ENCODE measurements at places on chromosomes 2 and 18.

- no peak for DNase-seq
Measured at GRCh38 chr18:63004466-63005089, 289.2 kb downstream of the PHLPP1 start.

DNA sequence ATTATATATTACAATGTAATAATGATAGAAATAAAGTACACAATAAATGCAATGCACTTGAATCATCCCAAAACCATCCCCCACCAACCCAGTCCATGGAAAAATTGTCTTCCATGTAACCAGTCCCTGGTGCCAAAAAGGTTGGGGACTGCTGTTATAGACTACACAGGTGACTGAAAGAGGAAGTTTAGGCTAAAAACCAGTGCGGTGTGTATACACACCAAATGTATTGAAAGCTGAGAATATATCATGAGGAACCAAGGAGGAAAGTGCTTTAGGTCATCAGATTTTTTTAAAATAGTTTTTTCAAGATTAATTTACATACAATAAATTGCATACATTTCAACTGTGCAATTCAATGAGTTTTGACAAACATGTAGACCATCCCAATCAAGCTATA, 20.5 kb upstream of the C1D start:
- DNase-seq = no peak

- no peak for DNase-seq
Measured at GRCh38 chr18:12432196-12432595, 24.5 kb downstream of the PRELID3A start.

DNA sequence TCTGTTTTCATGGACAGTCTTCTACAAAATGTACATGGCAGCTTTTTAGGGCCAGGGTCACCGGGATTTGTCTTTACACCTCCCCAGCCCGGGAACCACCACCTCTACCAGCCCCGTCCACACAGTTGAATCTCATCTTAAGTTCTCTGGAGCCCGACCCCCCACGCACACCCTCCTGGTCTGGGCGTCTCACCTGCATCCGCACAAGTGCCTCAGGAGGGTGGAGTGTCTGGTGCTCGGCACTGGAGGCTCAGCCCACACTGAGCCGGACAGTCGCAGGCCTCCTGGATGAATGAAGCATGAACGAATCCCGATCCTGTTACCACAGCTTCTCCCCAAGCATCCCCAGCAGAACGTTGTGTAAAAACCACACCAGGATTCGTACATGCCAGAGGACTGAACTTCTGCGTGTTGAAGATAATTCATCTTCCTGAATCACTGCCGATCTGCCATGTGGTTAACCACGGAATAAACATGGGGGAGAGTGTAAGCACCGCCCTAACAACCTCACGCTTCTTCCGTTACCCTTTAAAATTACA, 162.0 kb downstream of the RTP5 start:
- DNase-seq = peak; percentile 51

DNA sequence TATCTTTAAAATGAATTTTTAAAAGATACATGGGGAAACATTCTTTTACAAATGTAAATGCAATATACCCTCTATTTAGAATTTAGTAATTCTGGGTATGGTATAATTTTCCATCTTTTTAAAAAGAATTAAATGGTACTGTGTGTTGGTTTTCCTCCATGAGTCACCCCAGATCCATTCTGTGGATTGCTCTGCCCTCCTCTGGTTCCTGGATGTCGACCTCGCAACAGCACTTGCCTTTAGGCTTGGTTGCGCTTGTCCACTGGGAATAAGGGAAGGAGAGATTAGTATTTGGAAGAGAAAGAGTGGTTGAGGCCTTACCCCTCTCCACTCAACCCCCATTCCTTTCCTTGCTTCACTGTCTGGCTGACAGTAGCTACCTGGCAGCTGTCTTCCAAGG, 90.4 kb downstream of the FTCDNL1 start:
- no peak for DNase-seq

- DNase-seq = no peak
Measured at GRCh38 chr2:222707689-222708273, 36.3 kb downstream of the MOGAT1 start.
